ENCODE measurements at places on chromosomes 11 and 22.
A peak's percentile ranks its signal among the peaks of the same experiment; 100 is the strongest.

DNA sequence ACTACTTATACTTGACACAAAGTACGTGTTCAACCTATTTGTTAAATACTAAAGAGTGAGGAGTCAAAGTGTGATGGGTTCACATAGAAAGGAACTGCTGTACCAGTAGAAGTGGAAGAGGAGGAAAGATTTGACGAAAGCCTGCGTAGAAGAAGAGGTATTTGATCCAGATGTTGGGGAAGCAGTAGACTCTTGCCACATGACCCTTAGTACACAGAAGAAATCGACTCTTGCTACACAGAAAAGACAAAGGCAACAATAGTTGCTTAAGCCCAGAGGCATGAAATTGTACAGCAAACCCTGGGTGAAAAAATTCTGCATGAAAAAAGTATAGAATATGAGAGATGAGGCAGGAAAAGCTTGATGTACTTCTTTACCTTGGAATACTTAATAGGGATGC lies 152.9 kb downstream of the ETS1 start:
- no peak for DNase-seq

- no peak for DNase-seq
Observed at GRCh38 chr11:74011360-74012073, 2.6 kb upstream of the UCP3 start.

DNA sequence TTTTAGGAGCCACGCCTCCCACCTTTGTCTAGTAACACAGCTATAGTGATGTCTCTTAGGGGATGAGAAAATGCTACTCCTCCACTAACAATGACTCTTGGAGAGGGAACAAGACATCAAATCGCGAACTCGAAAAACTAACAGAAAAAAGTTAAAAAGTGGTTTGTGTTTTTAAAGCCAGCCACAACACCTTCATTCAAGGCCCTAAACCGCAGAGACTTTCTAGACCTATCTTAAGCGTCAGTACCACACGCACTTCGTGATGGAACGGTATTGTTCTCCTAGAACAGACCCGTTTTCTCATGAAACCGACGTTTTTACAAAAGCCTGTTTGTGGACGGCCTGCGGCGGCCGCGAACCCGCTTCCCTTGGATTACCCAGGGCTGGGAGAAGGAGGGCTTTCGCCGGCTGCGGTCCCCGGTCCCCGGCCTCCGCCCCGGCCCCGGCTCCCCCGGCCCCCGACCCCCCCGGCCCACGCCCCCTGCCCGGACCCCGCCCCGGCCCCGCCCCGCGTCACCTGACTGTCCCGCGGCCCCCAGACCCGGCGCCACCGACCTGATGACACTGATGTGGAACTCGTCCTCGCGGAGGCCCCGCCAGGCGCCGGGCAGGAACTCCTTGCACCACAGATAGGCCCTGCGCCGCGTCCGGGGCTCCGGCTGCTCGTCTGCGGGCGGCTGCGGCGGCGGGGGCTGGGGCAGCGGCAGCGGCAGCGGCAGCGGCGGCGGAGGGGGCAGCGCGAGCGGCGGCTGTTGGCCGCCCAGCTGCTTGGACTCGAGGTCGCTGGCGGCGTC lies 718 bp downstream of the CHKA start:
- DNase-seq, result peak; percentile 59

GRCh38 chr11:112200252-112200651 lies 24.9 kb downstream of the BCO2 start:
- no peak for DNase-seq

- no peak for DNase-seq
Observed at GRCh38 chr22:41904450-41905410, 10.1 kb downstream of the SHISA8 start.

GRCh38 chr22:48346911-48347310 lies 1480.8 kb downstream of the BRD1 start:
- DNase-seq, result no peak

DNA sequence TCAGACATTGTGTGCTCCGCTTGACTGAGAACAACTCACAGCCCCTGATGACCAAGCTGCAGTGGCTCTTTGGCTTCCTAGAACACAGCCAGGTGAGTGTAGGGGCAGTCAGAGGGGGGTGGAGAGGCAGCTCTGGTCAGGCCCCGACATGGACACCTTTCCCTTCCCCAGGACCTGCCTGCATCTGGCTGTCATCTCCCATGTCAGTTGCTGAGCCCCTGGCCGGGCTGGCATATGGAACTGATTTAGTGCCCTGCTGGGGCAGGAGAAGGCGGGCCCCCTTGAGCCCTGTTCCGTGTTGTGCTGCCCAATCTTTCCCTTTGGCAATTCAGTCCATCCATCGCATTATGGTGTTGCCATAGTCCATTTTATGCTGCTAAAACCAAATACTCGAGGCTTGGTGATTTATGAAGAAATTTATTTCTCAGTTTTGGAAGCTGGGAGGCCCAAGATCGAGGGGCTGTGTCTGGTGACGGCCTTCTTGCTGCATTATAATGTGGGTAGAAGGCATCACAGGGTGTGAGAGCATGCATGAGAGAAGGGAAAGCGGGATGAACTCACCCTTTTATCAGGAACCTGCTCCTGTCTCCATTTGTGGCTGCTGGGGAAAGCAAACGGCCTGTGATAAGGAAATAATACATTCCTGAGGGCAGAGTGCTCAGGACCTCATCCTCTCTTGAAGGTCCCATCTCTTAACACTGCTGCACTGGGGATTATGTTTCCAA lies 19.0 kb downstream of the USP35 start:
- DNase-seq, result no peak

- DNase-seq, result peak; percentile 77
Observed at GRCh38 chr11:134014511-134014910, 54.4 kb upstream of the JAM3 start.

DNA sequence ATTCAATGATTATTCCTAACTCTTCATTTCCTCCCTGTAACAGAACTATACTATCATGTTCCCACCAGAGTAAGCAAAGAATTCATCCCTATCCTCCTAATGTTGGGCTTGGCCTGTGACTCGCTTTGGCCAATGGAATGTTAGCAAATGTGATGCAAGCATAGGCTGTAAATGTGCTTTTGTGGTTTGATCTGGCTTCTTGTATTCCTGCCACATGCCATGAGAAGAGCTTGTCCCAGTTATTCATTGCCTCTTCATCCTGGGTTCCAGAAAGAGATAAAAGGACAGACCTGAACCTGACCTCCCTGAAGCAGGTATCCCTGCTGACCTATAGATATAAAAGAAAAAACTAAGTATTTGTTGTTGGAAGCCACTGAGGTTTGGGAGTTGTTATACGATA lies 51.0 kb downstream of the SYTL2 start:
- DNase-seq, result peak; percentile 22

- no peak for DNase-seq
Observed at GRCh38 chr11:86241956-86242535, 2.5 kb upstream of the EED start.

- DNase-seq, result no peak
Observed at GRCh38 chr22:39832627-39833074, 60.9 kb downstream of the ENTHD1 start.

DNA sequence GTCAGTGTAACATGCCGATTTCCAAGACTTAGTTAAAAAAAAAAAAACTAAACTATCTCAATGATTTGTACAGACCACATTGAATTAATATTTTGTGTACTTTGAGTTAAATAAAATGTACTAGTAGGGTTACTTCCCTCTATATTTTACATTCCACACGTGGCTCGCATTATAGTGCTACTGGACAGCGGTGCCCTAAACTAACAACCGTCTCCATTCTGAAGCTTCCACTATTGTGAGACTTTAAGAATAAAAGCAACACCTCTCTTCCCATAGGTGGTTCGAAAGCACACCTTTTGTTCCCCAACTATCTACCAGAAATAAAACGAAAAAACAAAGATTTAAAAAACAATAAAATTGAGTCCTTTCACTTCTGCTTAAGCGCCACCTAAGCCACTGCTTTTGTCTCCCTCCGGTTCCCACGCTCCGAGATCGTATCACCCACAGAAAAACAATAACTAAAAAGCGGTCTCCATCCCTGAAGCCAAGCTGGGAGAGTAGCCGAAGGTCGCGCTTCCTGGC lies 380 bp upstream of the TTC17 start:
- peak; percentile 6 for DNase-seq

DNA sequence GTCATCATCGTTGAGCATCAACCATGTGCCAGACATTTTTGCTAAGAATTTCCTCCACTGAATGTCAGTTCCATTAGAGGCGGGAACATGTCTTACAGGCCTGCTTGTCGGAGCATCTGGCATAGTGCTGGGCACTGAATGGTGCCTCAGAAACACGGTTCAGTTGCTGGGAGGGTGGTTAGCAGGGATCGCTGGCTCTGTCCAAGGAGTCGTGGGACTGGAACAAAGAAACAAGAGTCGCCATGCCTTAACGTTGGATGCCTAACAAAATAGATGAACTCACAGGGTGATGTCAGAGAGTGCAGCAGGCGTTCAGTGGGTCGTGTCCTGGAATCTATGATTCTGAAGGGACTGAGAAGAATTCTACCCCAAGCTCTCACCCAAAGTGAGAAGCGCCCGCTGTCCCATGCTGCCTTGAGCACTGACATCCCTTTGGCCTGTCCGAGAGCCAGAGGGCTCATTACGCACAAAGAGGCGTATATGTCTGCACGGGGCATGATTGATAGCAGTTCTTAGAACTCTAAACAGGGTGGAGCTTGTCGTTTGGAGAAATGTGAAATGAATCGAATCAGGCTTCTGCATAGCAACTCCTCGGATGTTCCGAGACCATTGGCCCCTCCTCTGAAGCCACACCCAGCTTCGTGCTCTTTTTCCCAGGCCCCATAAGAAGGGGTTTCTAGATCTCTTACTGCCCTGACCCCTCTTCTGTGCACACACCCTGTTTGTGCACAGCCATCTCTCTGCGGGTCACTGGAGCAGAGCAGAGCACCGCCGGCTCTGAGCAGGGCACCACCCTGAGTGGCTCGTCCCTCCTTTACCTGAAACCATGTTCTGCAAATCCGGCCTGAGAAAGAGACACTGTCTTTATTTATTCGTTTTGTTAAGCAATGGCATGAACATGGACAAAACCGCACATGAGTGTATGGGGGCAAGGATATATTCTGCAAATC lies 113.1 kb upstream of the B3GAT1 start:
- DNase-seq, result no peak

DNA sequence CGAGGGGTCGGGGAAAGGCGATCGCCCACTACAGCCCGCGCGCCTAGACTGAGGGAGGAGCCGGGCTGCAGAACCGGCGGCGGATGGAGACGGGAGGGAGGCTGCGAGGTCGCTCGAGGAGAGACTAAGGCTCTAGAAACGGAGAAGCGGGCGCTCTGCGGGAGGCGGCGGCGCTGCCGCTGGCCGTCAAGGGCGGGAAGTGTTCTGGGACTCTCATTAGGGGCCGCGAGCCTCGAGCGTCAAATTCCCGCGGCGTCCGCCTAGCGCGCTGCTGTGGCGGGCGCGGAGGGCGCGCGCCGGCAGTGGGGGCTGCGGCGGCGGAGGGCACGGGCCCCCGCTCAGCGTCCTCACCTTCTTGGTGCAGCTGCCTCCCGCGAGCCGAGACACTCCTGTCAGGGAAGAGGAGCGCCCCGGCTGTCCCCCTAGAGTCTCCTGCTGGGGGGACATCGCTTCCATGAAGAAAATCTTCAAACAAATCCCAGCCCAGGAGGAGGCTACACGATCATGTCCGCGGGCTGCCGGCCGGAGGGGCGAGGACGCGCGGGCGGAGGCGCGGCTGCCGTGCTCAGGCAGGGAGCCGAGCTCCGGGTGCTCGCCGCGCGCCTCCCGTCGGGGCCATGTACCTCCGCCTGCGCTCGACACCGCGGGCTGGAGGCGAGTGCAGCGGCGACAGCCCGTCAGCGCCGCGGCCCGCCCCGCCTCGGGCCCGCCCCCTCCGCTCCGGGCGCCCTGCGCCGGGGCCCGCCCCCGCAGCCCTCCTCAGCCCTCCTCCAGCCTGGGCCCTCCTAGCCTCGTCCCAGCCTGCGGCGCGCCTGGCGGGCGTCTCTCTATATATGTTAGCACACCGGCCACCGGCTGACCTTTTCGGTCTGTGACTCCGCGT lies at the start of gene ARHGAP20:
Gene ARHGAP20 (minus strand): TSS at position 662 of the 883 bp plus-strand sequence. CDS start 206 bp downstream, at position 456.
- DNase-seq, result peak; percentile 81

- DNase-seq, result no peak
Observed at GRCh38 chr22:40432157-40432556, 61.8 kb downstream of the SGSM3 start.

DNA sequence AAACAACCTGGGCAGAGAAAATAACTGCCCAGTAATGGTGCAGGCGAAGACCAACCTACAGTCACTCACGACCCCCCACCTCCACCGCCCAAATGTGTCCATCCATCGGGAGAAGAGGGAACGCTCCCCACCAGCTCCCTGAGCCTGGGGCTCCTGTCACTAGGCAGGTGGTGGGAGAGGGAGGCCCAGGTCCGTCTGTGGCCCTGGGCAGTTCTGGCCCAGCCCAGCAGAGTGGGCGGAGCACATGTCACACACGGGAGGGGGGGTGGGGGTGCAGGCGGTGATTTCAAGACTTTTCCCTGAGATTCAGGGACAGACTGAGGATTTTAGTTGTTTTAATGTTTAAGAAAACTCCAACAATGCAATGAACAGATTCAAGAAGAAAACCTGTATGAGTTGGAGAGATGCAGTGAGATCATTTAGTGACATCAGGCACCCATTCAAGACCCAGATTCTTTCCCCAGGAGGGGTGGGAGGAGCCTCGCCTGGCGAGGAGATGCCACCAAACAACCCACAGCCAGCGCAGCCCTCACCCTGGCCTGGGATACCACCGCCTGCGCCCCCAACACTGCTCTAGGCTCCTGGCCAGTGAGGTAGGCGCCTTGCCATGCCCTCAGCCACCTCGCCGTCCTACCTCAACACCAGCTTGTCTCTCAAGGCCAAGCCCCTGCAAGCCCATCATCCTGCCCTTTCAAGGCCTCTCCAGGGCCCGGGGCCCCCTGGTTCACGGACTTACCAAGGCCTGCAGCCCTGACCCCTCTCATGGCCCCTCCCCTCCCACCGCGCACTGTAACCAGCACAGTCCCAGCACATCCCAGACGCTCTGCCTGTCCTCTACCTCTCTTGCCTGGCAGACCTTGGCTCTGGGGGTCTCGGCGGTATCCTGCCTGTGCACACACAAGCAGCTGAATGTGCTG lies 36.8 kb downstream of the TBX1 start:
- peak; percentile 32 for DNase-seq

DNA sequence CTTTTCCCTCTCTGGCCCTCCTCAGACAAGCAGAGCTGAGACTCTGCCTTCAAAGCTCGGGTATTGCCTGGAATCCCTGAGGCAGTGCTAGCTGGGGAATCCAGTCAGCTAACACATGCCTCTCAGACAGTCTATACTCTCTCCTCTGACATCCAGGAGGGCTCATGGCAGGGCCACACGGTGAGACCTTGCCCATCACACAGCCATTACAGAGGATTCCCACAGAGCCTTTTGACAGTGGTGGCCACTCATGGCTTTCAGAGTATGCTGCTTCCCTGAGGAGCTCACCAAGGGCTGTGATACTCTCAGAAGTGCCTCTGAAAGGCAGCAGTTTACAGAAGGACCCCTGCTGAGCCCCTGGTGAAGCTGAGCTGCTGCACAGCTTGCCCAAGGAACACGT lies 165.3 kb downstream of the RRAS2 start:
- DNase-seq, result peak; percentile 38

Measured in GM23338 (cell line).